ENCODE measurements at places on chromosomes 1 and 21.

- no peak for DNase-seq
These were observed 20.1 kb upstream of the EFNA1 start for GRCh38 chr1:155107309-155108264.

DNA sequence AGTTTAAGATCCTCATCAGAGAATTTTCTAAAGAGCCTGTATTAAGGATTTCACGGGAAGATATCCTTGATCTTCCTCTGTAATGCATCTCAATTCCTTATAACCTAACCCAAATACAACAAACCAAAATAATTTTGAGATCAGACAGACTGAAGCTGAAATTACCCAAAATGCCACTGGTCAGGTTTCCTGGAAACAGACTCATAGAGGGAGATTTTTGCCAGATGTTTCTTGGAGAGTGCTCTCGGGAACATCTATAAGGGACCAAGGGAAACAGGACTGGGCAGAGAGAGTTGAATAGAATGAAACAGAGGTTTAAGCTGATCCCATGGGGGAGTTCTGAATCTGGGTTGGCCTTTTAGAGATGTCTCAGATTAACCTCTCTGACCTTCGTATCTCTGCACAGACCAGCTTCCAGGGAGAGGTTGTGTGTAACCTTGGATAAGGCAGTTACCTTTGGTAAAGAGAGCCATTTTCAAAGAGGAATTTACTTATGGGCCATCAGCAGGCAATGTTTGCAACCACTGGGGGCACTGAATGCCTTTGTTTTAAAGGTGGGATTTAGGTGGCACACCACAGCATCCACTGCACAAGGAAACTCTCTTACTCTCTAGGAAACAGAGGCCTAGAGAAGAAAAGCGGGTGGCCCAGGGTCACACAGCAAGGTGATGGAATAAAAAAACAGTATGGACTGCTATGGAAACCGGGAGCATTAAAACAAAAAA, 130.8 kb upstream of the SGIP1 start:
- no peak for DNase-seq

DNA sequence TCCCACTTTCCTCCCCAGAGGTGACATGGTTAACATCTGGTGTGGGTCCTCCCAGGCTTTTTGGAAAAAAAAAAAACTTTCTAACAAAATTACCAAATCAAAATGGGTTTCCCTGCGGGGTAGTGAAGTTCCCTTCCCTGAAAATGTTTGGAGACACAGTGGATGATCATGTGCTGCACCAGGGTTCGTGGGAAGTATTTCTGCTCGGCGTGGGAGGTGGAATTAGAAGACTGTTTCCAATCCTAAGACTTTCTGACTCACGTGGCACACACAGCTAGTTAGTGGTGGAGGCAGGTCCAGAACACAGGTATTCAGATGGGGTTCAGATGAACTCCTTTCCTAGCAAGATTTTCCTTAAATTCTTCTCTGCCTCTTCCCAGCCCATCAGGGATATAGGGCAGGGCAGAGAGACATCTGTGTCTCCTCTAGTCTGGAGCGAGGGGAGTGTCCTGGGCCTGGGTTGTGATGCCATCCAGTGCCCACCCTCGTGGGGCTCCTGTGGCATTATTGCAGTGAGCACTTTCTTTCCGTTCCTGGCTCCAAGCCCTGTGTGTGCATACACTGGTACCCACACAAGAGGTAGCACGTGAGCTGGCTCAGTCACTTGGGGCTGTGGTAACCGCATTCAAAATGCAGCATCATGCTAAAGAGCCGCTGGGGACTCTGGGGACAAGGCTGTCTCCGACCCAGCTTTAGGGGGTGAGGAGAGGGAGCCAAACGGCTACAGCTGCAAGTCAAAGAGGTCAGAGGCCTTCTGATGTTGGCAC, 27.5 kb downstream of the KCNC4 start:
- no peak for DNase-seq

GRCh38 chr1:110239441-110240430, 29.6 kb downstream of the KCNC4 start:
- DNase-seq = no peak

DNA sequence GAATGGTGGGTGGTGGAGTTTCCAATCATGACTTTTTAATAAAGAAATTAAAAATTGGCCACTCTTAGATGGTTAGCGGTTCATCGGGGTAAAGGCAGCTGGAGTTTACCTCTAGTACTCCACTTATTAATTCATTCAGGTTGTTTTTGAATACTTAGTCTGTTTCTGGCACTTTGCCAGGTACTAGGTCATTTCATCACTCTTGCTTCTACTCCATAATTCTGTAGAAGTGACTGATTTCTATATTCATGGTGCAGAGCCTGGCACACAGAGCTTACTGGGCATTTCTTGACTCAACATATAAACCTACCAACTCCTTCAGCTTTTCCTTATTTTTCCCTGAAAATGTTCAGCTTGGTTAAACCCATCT, 31.5 kb downstream of the FOXD2 start:
- no peak for DNase-seq

GRCh38 chr1:229281339-229281926, 10.5 kb downstream of the RAB4A start:
- DNase-seq = no peak
